ENCODE measurements at places on chromosomes 1 and 21.

GRCh38 chr1:14945132-14946010 lies 208.2 kb upstream of the TMEM51 start:
- DNase-seq, result no peak

DNA sequence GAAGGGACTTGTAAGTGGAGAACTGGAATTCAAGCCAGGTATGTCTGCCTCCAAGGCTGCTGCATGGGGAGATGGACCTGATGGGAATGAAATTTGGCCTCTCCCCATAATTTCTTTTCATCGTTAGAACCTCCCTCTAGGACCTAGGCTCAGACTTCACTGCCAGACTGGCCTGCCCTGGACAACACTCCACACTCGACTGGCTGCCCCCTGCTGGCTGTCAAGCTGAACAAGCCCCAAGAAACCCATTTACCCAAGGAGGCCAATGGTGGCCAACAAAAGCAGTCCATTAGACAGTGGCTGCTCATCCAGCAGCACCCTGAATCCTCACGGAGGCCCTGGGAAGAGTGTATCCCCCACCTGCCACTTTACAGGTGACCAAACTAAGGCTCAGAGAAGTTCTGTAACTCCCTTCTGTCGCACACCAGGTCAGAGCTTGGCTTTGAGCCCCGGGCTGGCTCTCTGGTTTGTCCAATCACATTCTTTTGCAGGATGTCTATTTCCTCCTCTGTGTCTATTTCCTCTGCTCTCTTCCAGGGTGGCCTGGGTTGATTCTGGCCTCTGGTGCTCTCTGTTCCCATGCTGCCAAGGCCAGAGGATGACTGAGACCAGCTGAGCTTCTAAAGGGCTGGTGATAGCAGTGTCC lies 3.8 kb downstream of the RNF186 start:
- DNase-seq, result no peak

DNA sequence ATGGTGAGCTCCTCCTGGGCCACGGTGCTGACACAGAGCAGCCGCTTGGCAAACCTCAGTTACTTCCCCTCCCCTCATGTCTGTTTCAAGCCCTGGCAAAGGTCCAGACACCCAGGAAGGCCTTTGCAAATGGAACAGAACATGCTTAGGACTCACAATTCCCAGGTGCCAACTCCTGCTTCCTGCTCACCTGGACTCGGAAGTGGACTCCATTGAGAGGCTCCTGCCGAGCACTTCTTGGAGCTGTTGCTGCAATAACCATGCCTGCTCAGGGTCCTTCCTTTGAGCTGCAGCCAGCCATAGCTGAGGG lies 10.7 kb downstream of the DCST2 start:
- DNase-seq, result no peak

DNA sequence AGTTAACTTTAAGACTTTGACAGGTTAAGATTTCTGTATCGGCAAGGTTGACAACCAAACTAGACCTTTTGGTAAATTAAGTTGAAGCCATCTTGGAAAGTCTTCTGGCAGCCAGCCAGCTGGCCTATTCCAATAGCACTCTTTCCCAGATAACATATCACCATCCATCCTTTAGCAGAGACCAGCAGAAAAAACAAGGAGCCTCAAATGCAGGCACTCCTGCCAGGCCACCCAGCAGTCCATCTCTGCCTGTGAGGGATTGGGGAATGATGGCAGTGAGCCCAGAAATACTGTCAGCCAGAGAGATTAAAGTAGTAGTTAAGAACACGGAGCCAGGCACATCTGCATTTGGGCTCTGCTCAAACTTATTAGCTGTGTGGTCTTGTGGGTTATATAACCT lies 19.4 kb downstream of the ZBTB40 start:
- no peak for DNase-seq

DNA sequence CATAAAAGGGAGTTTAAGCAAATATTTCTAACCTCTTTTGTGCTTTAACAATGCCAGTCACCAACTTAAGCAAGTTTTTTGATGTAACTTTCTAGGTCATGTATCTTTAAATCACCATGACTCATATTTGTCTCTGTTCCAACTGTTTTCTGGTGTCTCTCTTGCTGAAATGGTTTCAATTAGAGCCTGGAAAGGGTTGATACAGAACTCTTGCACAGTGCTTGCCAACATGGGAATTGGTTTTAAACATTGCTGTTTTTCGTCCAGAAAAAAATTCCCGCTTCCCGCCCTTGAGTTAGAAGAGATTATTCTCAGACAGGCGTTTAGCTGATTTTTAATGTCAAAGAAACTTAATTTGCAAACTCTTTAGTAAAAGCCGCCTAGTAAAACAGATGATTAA lies 46.4 kb upstream of the SLC22A15 start:
- no peak for DNase-seq

GRCh38 chr21:39386194-39386593 lies 37.3 kb upstream of the HMGN1 start:
- no peak for DNase-seq

- DNase-seq, result peak; percentile 59
Measured at GRCh38 chr1:93908394-93909145, 660 bp downstream of the GCLM start.

GRCh38 chr1:40423264-40423642 lies 27.0 kb upstream of the ZFP69B start:
- no peak for DNase-seq

- DNase-seq, result no peak
Measured at GRCh38 chr1:232524056-232524455, 105.9 kb downstream of the SIPA1L2 start.

DNA sequence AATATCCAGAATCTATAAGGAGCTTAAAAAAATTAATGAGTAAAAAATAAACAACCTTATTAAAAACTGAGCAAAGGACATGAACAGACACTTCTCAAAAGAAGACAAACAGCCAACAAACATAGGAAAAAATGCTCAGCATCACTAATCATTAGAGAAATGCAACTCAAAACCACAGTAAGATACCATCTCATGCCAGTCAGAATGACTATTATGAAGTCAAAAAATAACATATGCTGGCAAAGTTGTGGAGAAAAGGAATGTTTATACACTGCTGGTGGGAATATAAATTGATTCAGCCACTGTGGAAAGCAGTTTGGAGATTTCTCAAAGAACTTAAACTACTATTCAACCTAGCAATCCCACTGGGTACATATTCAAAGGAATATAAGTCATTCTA lies 25.3 kb downstream of the PIGK start:
- DNase-seq, result no peak

DNA sequence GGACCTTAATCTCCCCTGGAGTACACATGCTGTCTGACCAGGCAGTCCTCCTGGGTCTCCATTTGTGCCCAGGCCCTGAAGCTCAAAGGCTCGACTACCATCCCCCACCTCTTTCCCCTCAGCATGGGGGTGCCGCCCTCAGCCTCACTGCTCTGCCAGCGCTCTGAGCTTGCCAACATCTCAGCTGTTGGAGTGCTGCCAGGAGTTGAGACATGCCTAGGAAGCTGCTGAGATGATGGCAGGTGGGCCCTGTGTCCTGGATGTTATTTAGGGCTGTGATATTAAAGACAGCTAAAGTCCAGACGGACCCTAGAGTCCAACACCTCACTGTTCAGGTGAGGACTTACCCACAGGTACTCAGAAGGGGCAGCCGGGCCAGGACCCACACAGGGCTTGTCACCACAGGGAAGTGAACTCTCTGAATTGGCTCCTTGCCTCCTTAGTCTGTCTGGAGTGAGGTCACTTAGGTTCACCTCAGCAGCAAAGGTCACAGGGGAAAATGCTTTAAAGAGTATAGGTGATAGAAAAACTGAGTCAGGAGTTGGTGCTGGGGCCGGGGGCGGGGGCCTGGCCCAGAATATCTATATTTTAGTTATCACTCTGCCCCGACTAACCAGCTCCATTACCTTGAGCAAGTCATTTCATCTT lies 19.7 kb upstream of the KCNC4 start:
- DNase-seq, result no peak

DNA sequence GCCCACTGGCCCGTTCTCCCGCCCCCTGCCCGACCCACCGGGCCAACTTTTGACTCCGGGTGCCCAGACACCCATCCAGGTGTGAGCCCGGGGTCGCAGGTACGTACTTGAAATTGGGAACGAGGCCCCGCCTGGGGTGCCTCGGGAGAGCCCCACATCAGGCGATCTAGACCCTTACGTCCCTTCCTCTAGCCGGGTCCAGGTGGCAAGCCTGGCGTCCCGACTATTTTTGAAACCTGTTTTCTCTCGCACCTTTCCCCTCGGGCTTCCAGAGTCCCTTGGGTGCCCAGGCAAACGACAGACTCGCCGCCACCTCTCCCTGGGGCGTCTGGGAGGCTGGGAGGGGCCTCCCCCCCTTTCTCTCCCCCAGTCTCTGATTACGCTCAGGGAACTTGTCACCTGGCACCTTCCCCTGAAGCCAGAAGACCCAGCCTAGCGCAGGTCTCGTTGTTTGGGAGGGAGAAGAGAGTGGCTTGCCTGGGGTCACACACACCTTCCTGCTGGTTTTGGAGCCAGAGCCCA lies 898 bp downstream of the LDLRAP1 start:
- no peak for DNase-seq

DNA sequence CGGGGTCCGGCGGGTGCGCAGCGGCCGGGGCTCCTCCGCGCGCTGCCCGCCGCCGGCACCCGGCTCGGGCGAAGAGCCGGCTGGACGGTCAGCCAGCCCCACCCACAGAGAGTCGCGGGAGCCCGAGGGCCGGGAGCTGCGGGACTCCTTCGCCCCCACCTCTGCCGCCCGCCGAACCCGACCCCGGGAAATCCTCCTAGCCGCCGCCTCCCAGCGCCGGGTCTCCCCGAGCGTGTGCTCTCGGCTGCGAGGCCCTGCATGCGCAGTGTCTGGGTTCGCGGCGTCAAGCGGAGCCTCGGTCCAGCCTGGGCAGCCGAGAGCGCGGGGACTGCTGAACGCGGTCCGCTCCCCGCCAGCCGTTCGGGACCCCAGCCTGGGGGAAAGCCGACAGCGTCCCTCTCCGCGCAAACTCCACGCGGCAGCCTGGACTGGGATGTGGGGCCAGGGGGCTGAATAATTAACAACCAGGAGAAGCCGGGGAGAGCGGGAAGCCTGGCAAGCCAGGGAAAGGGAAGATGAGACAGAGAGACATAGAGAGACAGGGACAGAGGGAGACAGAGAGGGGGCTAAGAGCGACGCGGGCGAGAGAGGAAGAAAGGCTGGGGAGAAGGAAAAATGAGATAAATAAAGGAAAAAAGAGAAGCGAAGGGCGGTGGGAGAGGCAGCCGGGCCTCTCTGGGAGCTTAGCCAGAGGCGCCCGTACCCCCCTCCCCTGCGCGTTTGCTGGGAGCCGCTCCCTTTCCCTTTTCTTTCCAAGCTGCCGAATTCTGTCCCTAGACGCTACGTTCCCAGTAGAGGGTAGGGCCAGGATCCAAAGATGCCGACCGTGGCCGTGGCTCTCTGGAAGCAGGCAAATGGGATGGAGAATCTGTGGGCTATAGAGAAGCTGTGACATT lies 64.2 kb downstream of the MEF2D start:
- DNase-seq, result no peak

GRCh38 chr1:61776091-61776490 lies 33.8 kb downstream of the PATJ start:
- DNase-seq, result no peak

DNA sequence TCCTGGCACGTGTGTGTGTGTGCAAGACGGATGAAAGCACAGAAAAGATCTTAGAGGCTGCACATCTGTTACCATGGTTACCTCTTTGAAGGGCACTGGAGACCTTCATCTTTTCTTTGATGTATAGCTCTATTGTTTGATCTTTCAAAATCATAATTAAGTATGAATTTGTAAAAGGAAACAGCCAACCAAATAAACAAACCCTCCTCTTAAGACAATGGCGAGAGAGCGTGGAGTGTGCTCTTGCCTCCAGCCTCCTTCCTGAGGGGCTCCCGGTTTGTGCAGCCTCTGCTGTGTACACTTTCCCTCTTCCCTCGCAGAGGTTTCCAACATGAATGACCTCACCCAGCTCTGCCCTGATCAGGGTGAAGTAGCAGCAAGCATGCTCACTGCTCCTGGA lies 27.9 kb downstream of the CACNA1S start:
- no peak for DNase-seq

DNA sequence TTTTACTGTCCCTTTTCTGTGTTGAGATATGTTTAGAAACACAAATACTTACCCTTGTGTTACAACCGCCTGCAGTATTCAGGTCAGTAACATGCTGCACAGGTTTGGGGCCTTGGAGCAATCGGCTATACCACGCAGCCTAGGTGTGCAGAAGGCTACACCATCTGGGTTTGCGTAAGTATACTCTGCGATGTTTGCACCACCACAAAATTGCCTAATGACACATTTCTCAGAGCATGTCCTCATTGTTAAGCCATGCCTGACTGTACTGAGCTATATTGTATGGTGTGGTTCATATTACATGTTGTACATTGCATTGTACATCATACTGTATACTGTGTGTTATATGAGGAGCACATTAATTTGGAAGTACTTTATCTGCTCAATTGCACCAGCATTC lies 247.4 kb downstream of the RHOU start:
- no peak for DNase-seq

DNA sequence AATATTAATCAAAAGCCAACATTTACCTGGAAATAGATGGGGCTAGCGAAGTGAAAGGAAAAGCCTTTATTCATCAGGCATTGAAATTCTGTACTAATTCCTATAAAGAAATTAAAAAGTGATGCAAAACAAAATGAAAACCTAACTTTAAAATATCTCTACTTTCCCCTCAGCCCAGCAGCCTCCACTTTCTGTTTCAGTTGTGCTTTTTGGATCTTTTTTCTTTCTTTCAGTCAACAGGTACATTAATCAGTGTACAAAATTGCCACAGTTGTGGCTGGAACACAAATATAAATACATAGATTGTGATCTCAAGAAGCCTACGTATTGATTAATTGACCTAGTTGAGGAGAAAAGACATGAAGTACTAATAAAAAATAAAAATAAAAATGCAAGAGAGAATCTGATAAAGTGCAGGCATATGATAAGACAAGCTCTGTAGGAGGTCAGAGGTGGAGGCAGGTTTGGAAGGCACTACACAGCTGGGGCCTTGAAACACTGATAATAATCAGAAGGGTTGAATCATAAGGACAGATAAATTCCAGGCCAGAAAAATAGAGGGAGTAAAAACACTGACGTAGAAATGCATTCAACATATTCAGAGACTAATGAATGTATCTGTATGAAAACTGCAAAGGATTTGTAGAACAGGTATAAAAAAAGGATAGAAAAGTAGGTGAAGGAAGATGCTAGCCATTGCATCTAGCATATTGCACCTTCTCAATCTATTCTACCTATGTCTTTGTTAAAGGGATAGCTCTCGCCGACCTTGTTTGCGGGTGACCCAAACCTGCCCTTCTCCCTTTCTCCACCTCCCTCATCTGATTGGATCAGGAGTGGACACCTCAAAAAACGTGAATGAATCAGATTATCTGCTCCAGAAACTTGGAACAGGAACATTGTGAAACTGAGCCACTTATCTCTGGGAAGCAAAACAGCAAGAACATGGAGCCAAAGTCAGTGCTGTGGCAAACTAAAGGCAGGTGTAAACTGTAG lies 607.8 kb upstream of the ADGRL2 start:
- DNase-seq, result no peak

GRCh38 chr1:45953934-45954847 lies 150.8 kb downstream of the MAST2 start:
- DNase-seq, result no peak

DNA sequence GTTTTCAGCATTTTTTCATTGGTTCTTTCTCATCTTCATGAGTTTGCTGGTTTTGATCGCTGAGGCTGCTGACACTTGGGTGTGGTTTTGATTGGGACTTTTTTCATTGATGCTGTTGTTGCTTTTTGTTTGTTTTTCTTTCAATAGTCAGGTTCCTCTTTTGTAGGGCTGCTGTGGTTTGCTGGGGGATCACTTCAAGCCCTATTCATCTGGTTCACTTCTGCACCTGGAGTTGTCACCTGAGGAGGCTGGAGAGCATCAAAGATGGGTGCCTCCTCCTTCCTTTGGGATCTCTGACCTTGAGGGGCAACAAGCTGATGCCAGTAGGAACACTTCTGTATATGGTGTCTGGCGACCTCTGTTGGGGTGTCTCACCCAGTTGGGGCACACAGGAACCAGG lies 1279.9 kb upstream of the TMPRSS15 start:
- DNase-seq, result no peak

Data from activated B cell treated with CpG ODN at 0.5 μM for 24 hours (primary cell).